Activated CD8-positive, alpha-beta memory T cell treated with anti-CD3 and anti-CD28 coated beads, Interleukin-2, amount 50 U/mL, for 4 hours (primary cell): ENCODE measurements at places on chromosomes 16 and 17.

GRCh38 chr17:82412535-82413520 lies 5.3 kb upstream of the HEXD start:
- no peak for DNase-seq

GRCh38 chr16:27398894-27399853 lies 2.8 kb upstream of the IL21R start:
- no peak for DNase-seq

GRCh38 chr16:28317040-28317880 lies 24.9 kb downstream of the SBK1 start:
- peak; percentile 82 for DNase-seq

- no peak for DNase-seq
Observed at GRCh38 chr17:56011406-56012131, 141.7 kb upstream of the ANKFN1 start.

GRCh38 chr17:44318077-44318892 lies 6.3 kb downstream of the SLC25A39 start:
- no peak for DNase-seq

DNA sequence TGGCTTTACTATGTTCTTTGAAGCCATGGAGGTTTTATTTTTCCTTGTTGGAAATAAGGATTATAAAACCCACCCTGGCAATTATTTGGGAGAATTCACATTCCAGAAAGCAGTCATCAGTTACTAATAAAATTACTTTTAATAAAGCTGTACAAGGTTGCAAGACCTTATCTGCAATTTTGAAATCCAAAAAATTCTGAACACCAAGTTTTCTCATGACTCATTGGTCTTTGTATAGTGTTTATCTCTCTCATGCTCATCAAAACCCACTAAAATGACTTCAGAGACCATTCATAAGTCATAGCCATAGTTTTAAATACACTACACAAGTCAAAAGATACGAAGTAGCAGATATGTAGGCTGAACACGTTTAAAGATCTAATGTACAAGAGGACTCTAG lies 6.0 kb upstream of the KRT38 start:
- no peak for DNase-seq

- DNase-seq: no peak
Observed at GRCh38 chr17:15907290-15907689, 37.6 kb upstream of the ADORA2B start.

GRCh38 chr17:74758848-74759168 lies 10.4 kb downstream of the NHERF1 start:
- DNase-seq: no peak

- no peak for DNase-seq
Observed at GRCh38 chr16:72474501-72475123, 302.7 kb upstream of the PMFBP1 start.

GRCh38 chr17:72578817-72579470 lies 458.1 kb downstream of the SOX9 start:
- no peak for DNase-seq

DNA sequence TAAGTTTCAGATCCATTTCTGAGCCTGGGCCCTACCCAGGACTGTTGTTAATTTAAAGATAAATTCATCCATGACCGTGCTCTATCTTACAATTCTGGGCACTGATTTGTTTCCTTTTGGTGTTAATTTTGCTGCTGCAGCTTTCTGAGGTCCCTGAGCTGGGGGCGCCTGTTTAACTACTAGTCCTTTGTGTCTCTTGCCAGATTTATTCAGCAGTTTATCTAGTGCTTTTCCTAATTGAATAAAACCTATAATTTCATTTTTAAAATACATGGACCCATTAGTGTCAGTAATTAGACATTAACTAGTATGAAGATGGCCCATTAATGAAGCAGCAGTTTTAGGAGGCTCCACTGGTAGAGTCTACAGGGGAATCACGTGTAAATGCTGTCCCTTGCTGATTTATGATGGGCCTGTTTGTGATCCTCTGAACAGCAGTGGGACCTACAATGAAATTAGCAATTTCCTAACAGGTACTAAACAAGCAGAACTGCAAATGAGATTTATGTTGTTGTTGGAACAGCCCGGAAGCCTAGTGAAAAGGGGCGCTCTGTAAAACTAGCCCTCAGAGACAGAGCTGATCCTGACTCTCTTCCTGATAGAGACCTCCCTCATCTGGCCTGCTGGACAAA lies 54.7 kb downstream of the HS3ST2 start:
- DNase-seq: no peak

GRCh38 chr16:83769397-83770008 lies 38.3 kb upstream of the HSBP1 start:
- DNase-seq: no peak

- DNase-seq: no peak
Observed at GRCh38 chr16:12467418-12468210, 336.1 kb downstream of the CPPED1 start.
